ENCODE measurements at places on chromosomes 12 and 14.

- DNase-seq = no peak
These were observed 15.4 kb downstream of the TEAD4 start for GRCh38 chr12:2974560-2974971.

DNA sequence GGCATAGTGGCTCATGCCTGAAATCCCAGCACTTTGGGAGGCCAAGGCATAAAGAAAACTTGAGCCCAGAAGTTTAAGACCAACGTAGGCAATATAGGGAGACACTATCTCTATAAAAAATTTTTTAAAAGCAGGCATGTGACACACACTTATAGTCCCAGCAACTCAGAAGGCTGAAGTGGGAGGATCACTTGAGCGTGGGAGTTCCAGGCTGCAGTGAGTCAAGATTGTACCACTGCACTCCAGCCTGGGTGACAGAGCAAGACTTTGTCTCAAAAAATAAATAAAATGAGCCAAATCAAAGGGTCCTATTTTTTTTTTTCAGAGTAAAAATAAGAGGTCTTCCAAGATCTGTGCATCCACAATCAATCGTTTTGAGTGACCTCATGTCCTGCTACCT is 237.6 kb downstream of the SLC16A7 start:
- no peak for DNase-seq

DNA sequence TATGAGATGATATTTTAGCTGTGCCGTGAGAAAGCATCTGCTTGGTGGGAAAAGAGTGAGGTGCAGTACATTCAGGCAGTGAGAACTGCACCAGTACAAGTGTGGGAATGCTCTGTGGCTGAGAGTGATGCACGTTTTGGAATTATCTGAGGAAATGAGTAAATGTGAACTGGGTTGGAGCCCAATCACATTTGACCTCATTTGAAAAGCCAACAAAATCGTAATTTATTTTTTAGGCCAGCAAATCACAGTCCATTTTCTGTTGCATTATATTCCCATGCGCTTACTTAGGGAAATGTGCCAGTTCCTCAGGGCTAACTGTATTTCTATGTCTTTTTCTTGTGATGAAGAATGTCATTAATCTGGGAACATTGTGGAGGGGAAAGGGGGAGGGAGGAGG is 77.3 kb downstream of the SNAPC1 start:
- DNase-seq = no peak

DNA sequence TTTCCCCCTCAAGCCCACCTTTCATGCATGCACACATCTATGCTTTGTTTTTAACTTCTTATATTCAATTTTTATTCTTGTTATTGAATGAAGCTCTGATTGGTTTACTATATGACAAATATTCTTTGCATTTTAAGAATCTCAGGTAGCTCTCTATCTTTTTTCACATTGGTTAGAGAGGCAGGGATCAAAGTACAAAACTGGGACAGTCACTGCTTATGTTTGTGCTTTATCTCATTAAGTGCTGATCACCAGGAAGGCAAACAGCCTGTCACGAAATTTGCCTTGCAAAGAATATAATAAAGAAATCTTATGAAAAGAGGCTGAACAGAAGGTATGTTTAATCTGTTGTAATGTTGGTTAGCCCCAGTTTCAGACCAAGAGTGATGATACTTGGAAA is 29.7 kb upstream of the INSM2 start:
- DNase-seq = no peak

- DNase-seq = no peak
These were observed 1.4 kb upstream of the TRMT61A start for GRCh38 chr14:103527408-103528145.

DNA sequence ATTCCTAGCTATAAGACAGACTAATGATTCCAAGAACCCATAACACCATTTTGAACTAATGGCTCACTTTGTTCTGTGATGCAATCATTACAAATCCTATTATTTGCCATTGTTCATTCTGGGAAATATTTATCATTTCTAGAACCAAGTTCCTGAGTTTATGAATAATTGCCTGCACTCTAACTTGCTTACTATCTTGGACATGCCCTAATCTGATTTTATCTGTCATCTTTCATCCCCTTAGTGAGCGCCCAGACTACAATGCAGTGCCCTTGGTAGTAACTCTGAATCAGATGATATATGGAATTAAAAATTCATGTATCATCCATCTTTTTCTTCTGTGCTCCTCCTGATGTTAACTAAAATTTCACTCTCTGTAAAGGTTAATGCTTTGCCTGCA is 703.1 kb upstream of the MDGA2 start:
- no peak for DNase-seq

DNA sequence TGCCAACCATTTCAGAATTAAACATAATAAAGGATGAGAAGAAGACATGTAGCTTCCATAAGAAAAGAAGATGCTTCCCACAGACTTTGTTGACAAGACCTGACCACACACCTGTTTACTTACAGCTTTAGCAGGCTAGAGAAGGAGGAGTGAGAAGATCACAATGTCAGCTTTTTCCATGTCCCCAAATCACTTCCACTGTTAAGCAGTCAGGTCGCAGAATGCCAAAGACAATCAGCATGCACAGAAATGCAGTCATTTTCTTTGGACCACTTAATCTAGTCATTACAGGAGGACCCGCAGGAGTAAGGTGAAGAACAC is 314.9 kb downstream of the SSPN start:
- no peak for DNase-seq
